Neuronal stem cell (in vitro differentiated cells): ENCODE measurements at places on chromosomes 6 and 20.
A peak's percentile ranks its signal among the peaks of the same experiment; 100 is the strongest.

- no peak overlapping the region for H3K4me3 ChIP-seq
- H3K27ac ChIP-seq = no peak overlapping the region
- no peaks in the 10 kb centered on the region for H3K4me1 ChIP-seq
- H3K36me3 ChIP-seq = peaks cover 79% of the 10 kb centered on the region
- peak; percentile 23 for DNase-seq
These were observed 61.7 kb upstream of the NUP153 start for GRCh38 chr6:17768388-17768787.

GRCh38 chr20:55386686-55387085 is 618.6 kb downstream of the CBLN4 start:
- no peaks in the 10 kb centered on the region for H3K4me1 ChIP-seq
- H3K27ac ChIP-seq = no peak overlapping the region
- H3K4me3 ChIP-seq = no peak overlapping the region
- DNase-seq = no peak

DNA sequence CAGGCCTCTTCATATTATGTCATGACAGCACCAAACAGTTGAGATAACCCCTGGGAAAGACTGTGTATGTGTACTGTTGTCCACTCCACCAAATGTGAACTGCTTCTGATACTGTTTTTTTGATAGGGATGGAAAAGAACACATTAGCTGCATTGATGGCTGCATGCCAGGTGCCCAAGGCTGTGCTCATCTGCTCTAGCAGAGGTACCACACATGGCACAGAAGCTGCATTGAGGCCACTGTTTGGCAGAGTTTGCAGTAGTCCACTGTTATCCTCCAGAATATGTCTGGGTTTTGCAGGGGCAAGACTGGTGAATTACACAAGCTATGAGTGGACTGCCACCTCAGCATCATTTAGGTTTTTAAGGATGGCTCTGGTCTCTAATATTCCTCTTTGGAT is 28.2 kb upstream of the ELMO2 start:
- no peak for DNase-seq
- H3K4me3 ChIP-seq = no peak overlapping the region
- H3K27ac ChIP-seq = no peak overlapping the region
- H3K36me3 ChIP-seq = no peaks in the 10 kb centered on the region
- H3K4me1 ChIP-seq = peaks cover 8% of the 10 kb centered on the region

GRCh38 chr6:53014744-53015143 is 19.7 kb upstream of the GSTA4 start:
- H3K27ac ChIP-seq = no peak overlapping the region
- H3K27me3 ChIP-seq = no peaks in the 10 kb centered on the region
- H3K4me3 ChIP-seq = no peak overlapping the region

- H3K36me3 ChIP-seq = no peaks in the 10 kb centered on the region
- no peaks in the 10 kb centered on the region for H3K27me3 ChIP-seq
- no peak overlapping the region for H3K27ac ChIP-seq
- no peaks in the 10 kb centered on the region for H3K4me1 ChIP-seq
- no peak for DNase-seq
These were observed 8.0 kb downstream of the SLC22A3 start for GRCh38 chr6:160356074-160356744.

DNA sequence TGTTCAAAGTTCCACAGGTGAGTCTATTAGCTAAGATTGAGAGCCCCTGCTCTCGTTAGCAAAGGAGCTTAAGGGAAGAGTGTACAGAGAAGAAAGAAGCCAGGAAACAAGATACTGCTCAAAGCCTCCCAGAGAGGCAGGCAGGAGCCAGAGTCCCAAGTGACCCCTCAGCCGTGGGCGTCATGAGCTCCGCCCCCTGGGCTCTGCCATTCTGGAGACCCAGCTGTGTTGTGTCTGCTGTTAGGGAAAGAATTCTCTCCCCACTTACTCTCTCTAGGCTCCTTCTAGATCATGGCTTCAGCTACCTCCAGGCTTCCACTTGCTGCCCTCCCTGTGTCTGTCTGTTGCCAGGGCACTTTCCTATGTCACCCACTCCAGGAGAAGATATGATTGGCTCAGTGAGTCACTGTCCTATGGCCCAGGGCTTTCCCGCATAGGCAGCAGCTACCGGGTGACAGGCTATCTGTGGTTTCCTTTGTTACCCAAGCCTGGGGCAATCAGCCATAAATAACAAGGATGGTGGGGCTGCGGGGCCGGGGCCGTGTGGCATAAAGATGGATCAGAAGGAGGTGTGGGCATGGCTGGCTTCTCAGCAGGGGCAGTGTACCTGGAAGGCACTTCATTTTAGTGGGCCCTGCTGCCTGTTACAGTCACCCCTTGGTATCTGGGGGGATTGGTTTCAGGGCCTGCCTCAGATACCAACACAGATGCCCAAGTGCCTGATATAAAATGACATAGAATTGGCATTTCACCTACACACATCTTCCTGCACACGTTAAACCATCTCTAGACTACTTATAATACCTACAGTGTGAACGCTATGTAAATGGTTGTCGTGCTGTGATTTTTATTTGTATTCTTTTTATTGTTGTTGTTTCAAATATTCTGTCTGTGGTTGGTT is 118.9 kb downstream of the ARMC2 start:
- no peak overlapping the region for H3K4me3 ChIP-seq
- no peak overlapping the region for H3K27ac ChIP-seq
- no peaks in the 10 kb centered on the region for H3K27me3 ChIP-seq
- H3K36me3 ChIP-seq = no peaks in the 10 kb centered on the region

DNA sequence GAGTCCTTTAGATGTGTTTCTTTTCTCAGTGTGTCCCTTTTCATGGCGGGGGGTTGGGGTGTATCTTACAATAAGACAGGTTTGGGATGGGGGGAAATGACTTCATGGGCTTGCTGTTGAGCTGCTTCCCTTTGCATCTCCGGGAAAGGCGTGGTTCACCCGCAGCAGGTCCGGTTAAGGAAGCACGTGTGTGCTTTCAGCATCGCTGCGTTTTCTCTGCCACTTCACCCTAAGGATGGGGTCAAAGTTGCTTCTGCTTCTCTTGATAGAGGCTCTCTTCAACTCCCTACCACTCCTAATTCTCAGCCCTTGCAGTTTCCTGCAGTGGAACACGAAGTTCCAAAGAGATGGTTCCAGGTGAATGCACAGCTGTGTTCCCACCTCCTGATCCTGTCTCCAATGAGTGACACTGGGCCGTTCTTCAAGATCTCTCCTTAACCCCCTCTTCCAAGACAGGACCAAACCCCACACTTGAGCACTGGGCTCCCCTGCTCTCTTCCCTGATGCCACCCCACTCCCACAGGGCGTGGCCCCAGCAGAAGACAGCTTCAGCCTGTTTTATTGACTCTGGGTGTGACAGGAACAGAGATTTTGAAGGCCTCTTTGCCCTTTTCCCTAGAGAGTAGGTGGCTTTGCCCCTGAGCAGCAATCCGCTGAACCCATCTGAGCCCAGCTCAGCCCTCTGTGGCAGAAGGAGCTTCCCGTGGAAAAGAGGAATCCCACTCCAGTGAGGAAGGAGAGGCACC is 85.2 kb downstream of the PLEKHG1 start:
- H3K4me1 ChIP-seq = no peaks in the 10 kb centered on the region
- H3K4me3 ChIP-seq = no peak overlapping the region
- H3K36me3 ChIP-seq = no peaks in the 10 kb centered on the region

GRCh38 chr6:31068669-31069340 is 43.6 kb downstream of the C6orf15 start:
- no peak overlapping the region for H3K27ac ChIP-seq
- no peak overlapping the region for H3K4me3 ChIP-seq
- no peaks in the 10 kb centered on the region for H3K27me3 ChIP-seq
- peak; percentile 81 for DNase-seq

DNA sequence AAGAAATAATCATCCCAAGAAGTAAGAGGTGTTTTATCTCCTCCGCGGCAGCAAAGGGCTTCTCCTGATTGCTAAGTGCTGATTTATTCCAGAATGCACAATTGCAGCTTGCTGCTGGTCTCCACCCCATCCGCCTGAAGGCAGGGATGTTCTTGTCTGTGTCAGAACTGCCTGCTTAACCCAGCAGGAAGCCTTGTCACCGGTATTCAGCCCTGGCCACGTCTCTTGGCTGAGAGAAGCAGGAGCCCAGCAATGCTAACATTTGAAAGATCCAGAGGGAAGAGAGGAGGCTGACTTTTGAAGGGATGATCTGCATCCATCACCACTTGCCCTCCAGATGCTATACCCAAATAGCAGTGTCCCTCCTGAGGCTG is 4.2 kb downstream of the SCML4 start:
- H3K27ac ChIP-seq = peak overlapping the region; percentile 17
- no peaks in the 10 kb centered on the region for H3K36me3 ChIP-seq
- peaks cover 29% of the 10 kb centered on the region for H3K4me1 ChIP-seq
- no peaks in the 10 kb centered on the region for H3K27me3 ChIP-seq
- DNase-seq = peak; percentile 44

DNA sequence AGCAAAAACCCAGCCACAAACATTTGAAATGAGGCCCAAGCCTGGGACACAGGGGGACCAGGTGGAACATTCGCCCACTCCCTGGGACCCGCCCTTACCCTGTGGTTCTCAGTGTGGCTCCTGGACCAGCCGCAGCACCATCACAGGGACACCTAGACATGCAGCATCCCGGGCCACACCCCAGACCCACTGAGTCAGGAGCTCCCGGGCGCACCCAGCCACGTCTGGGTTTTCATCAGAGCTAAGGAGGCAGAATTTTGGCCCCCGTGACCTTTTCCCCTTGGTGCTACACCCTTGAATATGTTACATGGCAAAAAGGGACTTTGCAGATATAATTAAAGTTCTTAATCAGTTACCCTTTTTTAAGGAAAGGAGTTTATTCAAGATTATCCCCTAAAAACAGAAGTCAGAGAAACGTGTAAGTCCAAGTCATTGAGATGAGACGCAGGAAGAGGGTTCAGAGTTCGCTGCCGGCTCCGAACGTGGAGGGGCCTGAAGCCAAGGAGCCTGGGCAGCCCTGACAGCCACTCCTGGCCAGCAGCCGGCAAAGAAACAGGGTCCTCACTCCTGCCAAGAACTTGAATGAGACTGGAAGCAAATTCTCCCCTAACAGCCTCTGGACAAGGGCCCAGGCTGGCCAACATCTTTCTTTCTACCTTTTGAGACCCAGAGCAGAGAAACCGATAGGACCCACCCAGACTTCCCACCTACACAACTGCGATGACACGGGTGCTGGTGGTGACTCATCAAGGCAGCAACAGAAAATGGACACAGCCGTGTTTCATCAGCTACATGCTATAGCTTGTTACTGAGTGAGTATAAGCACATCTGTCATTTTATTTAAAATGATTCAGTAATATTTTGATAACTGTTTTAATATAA is 25.3 kb downstream of the BFSP1 start:
- H3K27me3 ChIP-seq = peaks cover 73% of the 10 kb centered on the region
- H3K4me1 ChIP-seq = peaks cover 3% of the 10 kb centered on the region
- DNase-seq = no peak
- H3K36me3 ChIP-seq = no peaks in the 10 kb centered on the region
- no peak overlapping the region for H3K4me3 ChIP-seq

DNA sequence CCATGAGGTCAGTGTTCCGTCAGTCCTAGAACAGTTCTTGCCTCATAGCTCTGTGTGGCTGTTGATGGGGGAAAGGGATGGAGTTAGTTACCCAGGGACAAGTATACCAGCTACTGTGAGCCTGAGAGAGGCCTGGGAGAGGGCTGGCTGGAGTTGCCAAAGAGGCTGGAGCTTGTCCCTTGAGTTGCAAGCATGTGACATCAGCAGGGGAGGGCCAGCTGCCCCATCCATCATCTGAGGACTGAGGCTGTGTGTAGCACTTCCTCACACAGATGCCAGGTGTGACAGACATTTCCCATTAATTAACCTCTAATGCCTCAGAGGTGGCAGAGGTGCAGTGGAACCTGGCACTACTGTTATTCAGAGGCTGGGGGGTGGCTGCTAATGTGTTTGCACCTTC is 131.6 kb downstream of the PHACTR3 start:
- H3K4me3 ChIP-seq = no peak overlapping the region
- H3K36me3 ChIP-seq = no peaks in the 10 kb centered on the region
- H3K27ac ChIP-seq = no peak overlapping the region
- H3K4me1 ChIP-seq = no peaks in the 10 kb centered on the region
- H3K27me3 ChIP-seq = peaks cover 4% of the 10 kb centered on the region
- no peak for DNase-seq

GRCh38 chr6:148999501-148999900 is 252.7 kb downstream of the UST start:
- H3K27me3 ChIP-seq = no peaks in the 10 kb centered on the region
- no peak for DNase-seq
- H3K4me3 ChIP-seq = no peak overlapping the region
- H3K36me3 ChIP-seq = no peaks in the 10 kb centered on the region

DNA sequence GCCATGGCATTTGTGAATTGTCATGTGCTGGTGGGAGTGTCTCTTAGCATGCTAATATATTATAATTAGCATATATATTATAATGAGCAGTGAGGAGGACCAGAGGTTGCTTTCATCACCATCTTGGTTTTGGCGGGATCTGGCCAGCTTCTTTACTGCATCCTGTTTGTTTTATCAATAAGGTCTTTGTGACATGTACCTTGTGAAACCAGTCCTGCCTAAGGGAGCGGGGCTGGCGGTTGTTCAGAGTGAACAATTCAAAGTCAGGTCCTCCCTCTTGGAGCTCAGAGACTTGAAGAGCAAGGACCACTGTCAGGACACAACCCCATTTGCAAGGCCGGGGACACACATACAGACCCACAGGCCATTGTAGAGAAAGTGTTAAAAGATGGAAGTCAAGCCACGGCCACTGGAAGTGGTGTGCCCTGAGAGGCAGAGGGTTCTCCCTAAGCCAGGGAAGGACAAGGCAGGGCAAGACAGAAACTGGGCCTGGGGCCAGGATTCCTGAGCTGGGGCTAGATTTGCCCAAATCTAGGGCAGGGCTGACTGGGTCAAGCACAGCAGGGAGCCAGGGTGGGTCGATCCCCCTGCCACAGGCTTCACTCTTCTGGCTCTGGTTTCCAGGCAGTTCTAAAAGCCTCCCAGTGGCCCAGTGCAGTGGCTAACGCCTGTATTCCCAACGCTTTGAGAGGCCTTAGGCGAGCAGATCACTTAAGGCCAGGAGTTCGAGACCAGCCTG is 14.2 kb downstream of the SLC52A3 start:
- H3K4me3 ChIP-seq = no peak overlapping the region
- no peak for DNase-seq
- H3K27me3 ChIP-seq = no peaks in the 10 kb centered on the region
- peaks cover 6% of the 10 kb centered on the region for H3K4me1 ChIP-seq

DNA sequence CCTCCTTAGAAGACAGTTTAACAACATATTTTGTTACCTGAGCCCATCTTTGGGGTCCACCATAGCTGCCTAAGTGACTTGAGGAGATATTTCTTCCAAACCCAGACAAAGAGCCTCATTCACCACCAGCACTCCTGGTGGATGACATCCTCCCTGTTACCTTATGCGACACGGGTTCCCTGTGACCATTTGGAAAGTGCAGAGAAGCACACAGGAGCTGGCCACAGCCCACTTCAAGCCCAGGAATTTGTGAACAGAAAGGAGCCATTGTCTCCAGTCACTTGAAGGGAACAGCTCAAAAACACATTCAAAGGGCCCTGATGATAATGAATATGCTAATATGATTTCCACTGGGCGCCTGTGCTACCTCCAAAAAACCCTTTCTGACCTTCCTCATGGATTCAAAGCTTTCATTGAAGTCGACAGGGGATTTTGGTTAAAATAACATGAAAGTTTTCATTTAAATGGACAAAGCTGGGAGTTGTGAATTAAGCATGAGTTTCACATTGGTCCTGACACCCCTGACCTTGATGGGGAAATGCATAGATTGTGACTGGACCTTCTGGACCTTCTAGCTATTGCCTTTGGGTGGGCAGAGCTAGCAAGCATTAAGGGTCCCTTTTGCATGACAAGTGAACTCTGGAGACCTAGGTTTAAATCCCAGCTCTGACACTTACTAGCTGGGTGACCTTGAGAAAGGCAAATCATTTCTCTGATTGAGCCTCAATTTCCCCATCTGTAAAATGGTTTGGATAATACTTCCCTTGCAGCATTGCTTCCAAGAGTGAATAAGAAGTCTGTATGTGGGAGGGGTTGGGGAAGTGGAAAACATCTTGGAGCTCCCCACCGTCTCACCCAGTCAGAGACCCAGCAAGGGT is 83.3 kb upstream of the SIRPA start:
- H3K27ac ChIP-seq = peak overlapping the region; percentile 7
- H3K4me1 ChIP-seq = peaks cover 13% of the 10 kb centered on the region
- peak; percentile 41 for DNase-seq
- H3K36me3 ChIP-seq = no peaks in the 10 kb centered on the region
- no peak overlapping the region for H3K4me3 ChIP-seq
